ENCODE measurements at places on chromosomes 1 and 21.

GRCh38 chr1:89600451-89601224 lies 32.3 kb upstream of the LRRC8C start:
- DNase-seq = no peak

- no peak for DNase-seq
Measured at GRCh38 chr1:41566969-41567368, 82.5 kb upstream of the EDN2 start.

DNA sequence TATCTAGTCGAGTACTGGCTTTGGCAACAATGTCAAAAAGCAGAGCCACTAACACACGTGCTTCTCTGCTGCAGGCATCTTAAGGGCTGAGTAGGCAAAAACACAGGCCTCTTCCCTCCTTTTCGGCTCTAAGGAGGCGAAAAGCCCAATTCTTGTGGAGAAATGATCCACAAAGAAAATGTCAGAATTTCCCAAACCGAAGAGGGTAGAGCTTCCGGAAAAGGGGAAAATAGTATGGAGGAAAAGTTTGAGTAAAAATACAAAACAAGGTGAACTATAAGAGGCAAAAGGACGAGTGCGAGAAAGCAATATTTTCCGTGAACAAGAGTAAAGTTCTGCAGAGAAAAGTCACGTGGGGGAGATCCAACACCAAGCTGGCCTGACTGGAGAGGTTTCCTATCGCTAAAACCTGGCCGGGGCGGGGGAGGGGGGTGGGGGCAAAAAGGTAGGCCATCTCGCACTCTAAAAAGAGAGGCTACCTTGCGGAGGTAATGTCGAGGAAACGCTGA lies 551 bp downstream of the ZRANB2 start:
- DNase-seq = no peak

DNA sequence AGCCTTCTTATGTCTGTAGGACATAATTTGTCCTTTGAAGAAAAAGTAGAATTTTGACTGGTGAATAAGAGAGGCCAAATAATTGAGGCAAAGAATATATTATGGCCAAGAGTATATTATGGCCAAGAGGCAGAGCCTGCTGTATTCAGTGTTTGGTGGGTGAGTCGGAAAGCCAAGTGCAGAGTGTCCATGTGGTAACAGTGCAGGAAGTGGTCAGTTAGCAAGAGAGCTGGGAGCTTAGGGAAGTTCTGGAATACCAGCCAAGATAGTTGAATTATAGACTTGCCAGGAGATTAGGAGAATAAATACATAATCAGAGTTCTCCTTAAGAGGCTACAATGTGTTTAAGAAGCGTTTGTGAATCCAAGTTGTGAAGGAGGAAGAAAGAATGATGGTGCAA lies 131.5 kb upstream of the LMO4 start:
- no peak for DNase-seq

DNA sequence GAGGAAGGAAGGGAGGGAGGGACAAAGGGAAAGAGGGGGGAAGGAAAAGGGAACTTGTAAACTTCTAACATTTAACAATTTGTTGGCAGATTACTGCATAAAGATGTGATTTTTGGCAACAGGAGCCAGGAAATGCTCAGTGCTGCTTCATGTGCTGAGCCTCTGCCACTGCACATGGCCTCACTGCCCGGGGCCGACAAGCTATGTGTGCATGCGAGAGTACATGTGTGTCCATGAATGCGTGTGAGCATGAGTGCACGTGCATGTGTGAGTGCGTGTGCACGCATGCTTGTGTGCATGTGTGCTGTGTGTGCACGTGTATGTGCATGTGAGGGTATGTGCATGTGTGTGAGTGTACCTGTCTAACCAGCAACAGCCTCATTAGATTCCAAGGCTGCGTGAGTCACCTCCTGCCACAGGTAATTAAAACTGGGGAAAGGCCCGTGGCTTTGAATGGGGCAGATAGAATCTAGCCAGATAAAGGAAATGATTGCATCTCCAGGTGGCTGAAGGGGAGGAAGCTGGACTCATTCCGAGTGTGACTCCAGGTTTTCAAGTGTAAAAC lies 41.4 kb upstream of the TSPEAR start:
- DNase-seq = no peak

- no peak for DNase-seq
Measured at GRCh38 chr1:205672970-205673369, 7.3 kb downstream of the SLC45A3 start.

DNA sequence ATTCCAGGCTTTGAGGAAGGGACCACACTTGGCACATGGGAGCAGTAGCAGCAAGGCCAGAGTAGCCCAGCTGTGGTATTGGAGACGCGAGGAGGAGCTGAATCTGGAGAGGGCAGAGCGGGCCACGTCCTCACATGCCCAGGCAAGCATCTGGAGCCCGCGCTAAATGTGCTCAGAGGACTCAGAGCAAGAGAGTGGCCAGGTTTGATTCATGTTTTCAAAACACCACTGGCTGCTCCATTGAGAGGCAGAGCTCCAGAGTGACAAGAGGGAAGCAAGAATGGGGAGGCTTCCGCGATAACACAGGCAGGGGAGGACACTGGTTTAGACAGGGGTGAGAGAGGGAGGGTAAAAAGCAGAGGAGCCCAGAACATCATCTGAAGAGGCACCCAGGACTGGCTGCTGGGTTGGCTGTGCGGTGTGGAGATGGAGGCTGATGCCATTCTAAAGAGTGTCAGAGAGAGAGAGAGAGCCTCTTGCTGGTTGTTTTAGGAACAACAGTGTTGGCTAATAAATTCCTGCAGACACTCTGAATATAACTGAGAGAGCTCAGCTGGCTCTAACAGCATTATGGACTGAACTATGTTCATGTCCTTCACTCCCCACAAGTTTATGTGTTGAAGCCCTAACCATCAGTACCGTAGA lies 32.3 kb downstream of the RCAN1 start:
- no peak for DNase-seq

GRCh38 chr1:45796381-45796780 lies 7.0 kb upstream of the MAST2 start:
- no peak for DNase-seq

GRCh38 chr1:167082511-167083027 lies 7.6 kb downstream of the GPA33 start:
- DNase-seq = no peak

DNA sequence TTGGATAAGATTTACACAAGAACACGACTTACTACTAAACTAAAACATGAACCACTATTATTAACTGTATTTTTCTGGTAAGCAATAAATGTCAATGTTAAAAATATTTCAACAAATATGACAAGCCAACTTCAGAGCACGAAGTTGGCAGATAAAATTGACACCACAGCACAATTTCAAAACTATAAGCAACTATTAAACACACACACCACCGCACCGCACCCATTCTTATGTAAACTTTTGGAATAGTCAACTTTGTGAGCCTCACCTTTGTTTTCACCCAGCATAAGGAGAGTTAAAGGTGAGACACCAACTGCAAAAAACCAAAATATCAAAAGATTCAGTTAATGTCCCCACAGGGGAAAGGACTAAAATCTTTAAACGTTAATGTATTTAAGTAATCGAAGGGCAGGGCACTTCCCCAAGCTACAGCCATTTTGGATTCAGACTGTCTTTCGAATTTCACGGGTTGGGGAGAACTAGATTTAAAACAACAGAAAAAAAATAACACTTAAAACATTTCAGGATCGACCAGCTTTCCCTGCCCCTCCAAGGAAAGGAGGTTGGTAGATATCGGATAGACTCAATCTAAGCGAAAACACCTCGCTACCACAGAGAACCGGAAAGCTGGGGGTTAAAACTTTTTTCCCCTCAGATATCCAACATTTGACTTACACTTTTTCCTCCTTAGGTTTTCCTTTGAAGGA lies 872 bp downstream of the GPBP1L1 start:
- peak; percentile 24 for DNase-seq

DNA sequence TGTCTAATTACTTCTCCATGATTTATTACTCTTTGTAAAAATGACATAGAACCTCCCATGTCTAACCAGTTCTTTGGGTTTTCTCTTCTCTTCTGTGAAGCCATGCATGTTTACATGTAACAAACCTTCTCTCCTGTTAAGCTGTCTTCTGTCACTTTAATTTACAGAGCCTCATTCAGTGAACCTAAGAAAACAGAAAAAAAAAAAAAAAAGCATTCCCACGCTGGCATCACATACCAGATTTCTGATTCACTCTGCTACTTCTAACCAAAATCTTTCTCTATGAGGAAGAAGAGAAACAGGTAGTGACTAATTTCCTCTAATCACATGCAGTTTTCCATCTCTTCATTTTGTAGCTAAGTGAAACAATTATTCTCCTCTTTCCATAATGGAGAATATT lies 141.4 kb upstream of the CXADR start:
- DNase-seq = no peak

GRCh38 chr1:24481843-24482610 lies 20.6 kb upstream of the RCAN3 start:
- DNase-seq = peak; percentile 66

DNA sequence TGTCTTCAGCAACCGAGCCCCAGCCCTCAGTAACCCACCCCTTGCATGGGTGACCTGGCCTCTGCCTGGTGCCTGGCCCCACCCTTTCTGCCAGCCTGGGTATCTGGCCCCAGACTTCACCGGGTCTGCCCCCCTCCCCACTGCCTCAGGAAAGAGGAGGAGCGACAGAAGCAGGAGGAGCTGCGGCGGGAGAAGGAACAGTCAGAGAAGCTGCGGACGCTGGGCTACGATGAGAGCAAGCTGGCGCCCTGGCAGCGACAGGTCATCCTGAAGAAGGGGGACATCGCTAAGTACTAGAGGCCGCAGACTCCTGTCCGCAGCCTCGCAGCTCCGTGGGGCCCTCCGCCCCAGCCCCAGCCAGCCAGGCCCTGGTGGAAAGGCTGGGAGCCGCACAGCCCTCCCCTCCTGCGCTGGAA lies 6.1 kb downstream of the TNFRSF25 start:
- DNase-seq = peak; percentile 46

DNA sequence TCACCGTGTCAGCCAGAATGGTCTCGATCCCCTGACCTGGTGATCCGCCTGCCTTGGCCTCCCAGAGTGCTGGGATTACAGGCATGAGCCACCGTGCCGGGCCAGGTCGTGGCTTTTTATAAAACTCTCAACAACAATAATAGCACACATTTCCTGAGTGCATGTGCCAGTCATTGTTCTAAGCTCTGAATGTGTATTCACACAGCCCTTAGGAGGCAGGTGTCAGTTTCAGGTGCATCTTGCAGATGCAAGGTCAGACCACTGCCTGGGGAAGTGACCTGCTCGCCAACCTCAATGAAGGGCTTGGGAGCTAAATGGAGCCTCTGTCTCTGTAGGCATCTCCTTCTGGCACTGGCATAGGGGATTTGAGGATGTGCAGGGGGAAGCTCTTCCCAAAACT lies 1.6 kb upstream of the LEFTY2 start:
- DNase-seq = no peak

DNA sequence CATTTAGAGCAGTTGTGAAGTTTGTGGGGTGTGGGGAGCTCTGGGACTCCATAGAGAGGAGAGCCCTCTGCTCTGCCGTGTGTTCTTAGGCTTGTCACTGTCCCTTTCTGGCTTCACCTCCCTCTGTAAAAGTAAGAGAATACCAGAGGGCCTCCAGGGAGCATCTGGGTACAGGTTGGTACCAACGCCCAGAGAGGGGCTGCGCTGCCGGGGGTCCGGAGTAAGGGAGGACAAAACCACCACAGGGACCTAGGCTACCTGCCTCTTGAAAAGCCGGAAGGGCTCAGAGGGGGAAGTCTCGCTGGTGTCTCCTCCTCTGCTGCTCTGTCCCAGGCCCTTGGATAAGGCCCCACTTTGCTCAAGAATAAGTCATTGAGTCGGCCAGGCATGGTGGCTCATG lies 3.1 kb upstream of the TINAGL1 start:
- DNase-seq = peak; percentile 9

- DNase-seq = peak; percentile 68
Measured at GRCh38 chr1:235160383-235160956, 580 bp downstream of the RBM34 start.

DNA sequence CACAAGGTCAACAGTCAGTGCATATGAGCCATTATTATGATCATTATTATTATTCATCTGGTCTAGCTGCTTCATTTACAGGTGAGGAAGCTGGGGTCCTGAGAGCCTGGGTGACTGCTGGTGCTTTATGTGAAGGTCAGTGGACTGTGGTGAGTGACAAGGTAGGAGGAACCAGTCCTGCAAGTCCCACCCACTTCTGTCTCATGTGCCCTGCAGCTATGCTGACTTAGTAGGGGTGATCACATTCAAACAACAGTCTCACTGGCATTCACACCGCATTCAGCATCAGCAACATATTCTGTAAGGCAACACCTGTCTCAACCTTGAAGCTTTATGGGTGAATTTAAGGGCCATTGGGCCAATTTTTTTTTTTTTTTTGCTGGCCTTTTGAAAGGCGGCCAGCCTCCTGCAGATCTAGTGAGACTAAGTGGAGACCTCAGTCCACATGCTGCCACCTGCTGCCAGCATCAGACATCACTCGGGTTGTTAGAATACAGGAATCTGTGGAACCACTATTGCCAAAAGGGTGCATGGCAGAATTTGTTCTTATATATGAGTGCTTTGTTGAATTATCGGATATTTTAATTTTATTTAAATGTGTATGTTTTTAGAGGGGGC lies 59.9 kb upstream of the CACNA1E start:
- peak; percentile 77 for DNase-seq

DNA sequence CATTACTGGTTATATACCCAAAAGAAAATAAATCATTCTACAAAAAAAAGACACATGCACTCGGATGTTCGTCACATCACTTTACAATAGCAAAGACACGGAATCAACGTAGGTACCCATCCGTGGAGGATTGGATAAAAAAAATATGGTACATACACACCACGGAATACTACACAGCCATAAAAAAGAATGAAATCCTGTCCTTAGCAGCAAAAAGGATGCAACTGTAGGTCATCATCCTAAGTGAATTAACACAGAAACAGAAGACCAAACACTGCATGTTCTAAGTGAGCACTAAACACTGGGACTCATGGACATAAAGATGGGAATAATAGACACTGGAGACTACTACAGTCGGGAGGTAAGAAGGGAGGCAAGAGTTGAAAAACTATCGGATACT lies 148.6 kb downstream of the CHD1L start:
- no peak for DNase-seq
